Activated gamma-delta T cell treated with Interleukin-2 at 50 U/mL for 16 hours (primary cell): ENCODE measurements at places on chromosomes 13 and 19.

DNA sequence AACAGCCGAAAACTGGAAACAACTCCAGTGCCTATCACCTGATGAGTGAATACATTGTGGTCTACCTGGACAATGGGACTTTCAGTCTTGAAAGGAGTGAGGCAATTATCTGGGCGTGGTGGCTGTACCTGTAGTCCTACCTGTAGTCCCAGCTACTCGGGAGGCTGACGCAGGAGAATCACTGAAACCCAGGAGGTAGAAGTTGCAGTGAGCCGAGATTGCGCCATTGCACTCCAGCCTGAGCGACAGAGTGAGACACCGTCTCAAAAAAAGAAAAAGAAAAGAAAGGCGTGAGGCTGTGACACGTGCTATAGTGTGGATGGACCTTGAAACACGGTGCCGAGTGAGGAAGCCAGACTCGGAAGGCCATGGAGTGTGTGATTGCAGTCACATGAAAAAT lies 4.1 kb upstream of the NTN5 start:
- no peak for DNase-seq

DNA sequence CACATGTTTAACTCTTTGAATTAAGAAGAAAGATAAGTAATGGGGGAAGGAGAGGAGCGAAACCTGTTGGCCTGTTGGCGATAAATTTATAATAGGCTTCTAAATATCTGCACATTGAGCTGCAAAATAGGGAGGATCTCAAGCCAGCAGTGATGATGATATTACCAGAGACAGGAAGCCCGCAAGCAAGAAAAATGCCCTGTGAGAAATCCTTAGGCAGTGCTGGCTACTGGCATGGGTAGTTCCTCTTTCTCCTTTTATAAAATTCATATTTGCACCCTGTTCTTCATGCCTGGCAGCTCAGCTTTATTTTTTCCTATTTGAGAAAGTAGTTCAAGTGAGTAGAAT lies 858 bp upstream of the USP12 start:
- no peak for DNase-seq

DNA sequence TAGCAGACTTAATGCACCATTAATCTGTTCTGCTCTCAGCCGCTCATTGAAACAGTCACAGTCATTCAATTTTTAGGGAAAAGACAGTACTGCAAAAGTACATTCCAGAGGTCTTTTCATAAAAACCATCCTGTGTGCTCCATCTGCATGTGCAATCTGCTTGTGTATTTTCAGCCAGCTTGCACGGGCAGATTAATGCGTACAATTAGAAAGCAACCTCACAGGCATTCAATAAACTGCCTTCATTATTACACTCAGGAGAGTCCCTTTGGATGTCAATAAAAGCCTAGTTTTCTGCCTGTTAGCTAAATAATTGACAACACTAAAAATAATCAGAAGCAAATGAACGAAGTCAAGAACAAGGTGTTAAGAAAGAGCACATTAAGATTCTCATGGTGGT lies 41.9 kb downstream of the EPSTI1 start:
- no peak for DNase-seq

GRCh38 chr13:93183302-93183701 lies 43.3 kb upstream of the GPC6 start:
- DNase-seq = no peak

DNA sequence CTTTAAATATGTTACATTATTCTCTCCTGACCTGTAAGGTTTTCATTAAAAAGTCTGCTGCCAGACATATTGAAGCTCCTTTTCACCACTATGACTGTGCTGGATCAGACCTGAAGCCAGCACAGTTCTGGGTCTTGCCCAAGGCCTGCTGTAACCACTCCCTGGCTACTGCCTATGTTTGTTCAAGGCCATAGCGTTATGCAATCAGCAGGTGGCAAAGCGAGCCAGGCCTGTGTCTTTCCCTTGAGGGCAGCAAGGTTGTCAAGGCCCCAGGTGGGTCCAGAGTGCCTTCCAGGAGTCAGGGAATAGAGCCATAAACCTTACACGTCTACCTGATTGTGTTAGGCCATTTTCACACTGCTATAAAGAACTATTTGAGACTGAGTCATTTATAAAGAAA lies 496.8 kb upstream of the PCDH9 start:
- no peak for DNase-seq

DNA sequence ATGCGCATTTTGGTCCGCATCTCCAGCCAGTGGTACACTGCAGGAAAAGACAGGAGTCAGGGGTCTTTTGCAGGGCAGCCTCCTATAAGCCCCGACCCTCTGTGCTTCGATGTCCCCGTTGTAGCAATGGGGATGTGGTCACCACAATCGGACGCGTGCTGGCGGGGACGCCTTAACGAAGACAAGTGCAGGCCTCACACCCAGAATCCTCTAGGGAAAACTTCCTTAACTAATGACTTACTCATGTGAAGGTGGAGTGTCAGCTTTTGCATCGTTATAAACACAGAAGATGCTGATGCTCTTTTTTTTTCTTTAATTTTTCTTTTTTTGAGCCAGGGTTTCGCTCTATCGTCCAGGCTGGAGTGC lies 22.1 kb downstream of the VASP start:
- DNase-seq = no peak

DNA sequence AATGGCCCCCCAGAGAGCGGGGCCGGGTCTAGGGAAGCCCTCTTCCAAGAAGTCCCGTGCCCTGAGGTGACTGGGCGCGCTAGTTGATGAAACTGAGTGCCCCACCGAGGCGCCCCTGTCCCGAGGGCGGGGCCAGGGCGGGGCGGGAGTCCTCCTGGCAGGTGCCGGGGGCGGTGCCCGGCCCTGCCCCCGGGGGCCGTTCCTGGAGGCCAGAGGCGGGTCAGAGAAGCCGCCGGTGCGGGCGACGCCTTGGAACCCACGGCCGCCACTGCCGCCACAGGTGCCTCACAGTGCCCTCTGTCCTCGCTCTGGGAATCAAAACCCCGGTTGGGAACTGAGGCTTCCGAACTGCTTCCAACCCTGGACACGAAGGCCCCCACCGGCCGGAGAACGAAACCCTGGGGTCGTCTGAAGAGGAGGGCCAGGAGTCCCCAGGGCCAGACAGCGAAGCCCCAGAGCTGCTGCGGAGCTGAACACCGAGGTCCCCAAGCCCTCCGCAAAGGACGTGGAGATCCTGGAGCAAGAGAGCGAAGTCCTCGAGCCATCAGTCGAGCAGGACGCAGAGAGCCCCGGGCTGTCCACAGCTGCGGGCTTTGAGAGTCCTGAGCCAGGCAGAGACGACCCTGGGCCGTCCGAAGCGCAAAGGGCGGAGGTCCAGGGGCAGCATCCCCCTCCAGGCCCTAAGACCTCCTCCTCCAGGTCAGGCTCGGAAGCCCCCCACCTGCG lies at the start of gene MISP3:
Gene MISP3, plus strand, starts transcription at position 252 of the 726 bp plus-strand sequence. CDS start 524 bp downstream, outside the sequence.
- DNase-seq = peak; percentile 20
